ENCODE measurements at places on chromosomes 13 and 19.
A peak's percentile ranks its signal among the peaks of the same experiment; 100 is the strongest.

DNA sequence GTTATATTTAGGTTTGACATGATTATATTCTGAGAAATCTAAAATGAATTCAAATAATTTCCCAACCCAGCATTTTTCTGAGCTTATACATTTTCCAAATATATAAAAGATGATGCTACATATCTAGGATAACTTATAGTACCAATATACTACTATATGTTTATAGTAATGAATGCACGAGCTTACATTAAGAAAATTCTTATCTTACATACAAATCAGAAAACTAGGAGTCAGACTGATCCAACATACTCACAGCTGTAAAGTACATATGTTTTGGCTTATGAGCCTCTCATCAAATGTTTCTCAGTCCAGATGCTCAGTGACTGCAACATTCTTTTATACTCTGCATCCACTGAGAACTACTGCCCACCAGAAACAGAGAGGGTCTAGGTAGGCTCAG is 491.3 kb upstream of the KLF12 start:
- no peak for DNase-seq

DNA sequence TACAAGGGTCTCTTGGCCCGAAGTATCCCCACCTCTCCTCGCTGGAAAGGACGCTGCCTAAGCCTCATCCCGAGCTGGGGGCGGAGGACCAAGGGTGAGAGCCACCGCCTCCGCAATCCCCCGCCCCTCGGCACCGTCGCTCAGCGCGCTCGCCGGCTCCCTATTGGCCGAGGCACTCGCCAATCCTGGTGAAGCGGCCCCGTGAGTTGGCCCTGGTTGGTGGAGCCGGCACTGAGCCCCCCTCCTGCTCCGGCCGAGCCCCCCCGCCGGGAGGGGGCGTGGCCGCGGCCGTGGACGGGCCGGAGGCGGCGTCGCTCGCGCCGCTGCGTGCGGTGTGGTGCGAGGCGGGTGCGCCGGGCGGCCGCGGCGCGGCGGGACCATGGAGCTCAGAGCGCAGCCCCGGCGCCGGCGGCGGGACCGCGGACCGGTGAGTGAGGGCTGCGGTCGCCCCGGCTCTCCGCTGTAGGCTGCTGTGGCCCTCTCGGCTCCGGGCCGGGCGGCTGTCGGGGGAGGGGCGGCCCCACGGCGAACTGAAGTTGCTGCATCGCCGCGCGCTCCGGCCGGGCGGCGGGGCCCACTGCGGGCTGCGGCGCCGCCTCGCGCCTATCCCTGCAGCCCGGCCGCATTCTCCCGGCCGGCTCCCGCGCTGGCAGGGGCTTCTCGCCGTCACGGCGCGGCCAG is at the start of gene WASF3:
Gene WASF3 (plus strand): TSS at position 291 of the 681 bp plus-strand sequence. CDS start 84,588 bp downstream, outside the sequence.
- DNase-seq: peak; percentile 84

GRCh38 chr13:95301183-95301967 is at the start of gene ABCC4:
Gene ABCC4 (minus strand): TSS chr13:95301451. CDS start chr13:95301314, 137 bp downstream.
- DNase-seq: peak; percentile 42

DNA sequence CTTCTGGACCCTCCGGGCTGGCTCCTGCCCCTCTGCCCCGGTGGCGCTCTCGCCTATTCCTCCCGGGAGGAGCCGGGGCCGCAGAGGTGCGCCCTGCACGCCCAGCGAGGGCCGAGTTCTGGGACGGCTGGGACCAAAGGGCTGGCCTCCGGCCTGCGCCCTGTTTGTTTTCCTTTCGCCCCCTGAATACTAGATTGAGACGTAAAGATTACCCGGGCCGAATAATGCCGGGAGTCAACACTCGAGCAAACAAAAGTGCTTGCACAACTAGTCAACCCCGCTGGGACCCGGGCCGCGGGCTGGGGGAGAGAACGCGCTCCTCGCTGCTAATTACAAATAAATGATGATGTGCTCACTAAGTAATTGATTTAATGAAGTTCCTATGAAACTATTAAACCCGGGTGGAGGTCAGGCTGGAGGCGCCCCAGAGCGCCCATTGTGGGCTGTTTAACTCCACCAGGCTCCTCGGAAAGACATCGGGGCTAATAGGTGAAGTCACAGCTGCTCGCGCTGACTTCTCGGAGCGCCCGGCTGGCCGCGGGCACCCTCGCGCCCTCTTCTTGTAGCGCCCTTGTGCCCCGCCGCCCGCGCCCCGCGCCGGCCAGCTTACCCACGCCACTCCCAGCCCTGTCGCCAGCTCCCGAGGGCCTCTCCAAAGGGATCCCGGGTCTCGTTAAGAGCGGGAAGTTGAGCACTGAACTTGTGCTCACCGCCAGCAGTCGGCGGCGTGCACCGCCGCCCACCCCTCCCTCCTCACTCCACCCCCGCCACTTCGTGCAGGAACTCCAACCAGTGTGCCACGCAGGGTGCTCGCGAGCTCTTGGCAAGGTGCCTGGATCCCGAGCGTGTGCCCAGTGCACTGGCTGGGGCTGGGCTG is 14.9 kb downstream of the ZIC5 start:
- no peak for DNase-seq

- no peak for DNase-seq
Measured at GRCh38 chr13:34941436-34941834, 635 bp upstream of the NBEA start.

- DNase-seq: no peak
Measured at GRCh38 chr19:14517446-14517839, 754 bp downstream of the DNAJB1 start.

DNA sequence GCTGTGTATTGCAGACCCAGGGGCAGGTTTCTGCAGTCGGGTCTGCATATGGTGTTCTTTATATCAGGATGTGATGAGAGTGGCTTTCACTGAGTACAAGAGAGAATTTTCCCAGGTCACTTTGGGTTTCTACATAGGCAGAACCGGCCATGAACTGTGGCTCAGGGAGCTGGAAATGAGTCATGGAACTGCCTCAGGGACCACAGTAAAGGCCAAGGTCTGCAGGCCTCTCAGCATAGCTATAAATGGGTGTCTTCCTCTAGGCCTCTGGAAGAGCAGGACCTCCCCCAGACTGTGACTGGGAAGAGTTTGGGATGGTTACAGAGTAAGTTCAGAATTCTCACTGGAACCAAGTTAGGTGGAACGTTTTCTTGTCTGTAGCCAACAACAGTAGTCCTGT is 51.8 kb upstream of the ZNF681 start:
- DNase-seq: no peak

DNA sequence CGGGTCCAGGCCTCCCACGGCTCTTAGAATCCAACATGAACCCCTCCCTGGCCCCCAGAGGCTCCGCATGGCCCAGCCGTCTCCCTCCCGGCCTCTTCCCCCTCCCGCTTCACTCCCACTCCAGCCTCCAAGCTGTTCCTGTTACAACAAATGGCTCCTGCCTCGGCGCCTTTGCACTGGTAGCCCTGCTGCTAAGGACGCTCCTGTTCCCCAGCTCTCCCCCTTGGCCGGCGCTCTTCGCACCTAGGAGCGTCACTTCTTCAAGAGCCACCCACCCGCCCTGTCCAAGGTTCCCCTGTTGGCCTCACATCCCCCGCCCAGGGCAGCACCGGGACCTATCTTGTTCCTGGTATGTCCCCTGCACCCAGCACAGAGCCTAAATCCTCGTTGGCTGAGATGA is 9.4 kb downstream of the CCDC124 start:
- no peak for DNase-seq

DNA sequence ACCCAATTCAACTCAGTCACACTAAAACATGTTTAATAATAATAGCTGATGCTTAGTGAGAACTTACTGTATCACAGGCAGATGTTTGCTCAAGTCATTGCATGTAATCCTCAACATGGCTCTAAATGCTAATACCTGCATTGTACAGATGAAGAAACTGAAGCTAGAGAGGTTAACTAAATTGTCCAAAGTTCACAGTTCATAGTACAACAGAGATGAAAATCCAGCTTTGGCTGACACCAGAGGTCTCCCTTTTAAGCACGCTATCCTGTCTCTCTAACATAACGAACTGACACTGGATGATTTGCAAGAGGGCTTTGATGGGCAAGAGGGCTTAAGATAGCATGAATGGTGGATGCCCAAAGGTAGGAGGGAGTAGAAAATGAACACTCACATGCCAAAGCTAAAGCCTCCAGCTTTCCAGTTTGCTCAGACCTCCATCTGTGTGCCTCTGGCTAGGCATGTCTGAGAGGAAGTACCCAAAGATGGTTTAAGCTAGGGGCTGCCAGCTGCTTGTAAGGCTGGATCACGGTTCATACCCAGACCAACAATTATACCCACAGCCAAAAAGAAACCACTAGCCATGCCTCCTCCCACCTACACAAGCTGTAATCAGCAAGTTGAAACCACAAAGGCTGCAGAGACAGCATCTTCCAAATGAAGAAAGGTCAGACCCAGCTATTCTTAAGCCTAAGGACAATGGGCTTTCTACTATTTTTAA is 196.9 kb upstream of the UBL3 start:
- DNase-seq: no peak

DNA sequence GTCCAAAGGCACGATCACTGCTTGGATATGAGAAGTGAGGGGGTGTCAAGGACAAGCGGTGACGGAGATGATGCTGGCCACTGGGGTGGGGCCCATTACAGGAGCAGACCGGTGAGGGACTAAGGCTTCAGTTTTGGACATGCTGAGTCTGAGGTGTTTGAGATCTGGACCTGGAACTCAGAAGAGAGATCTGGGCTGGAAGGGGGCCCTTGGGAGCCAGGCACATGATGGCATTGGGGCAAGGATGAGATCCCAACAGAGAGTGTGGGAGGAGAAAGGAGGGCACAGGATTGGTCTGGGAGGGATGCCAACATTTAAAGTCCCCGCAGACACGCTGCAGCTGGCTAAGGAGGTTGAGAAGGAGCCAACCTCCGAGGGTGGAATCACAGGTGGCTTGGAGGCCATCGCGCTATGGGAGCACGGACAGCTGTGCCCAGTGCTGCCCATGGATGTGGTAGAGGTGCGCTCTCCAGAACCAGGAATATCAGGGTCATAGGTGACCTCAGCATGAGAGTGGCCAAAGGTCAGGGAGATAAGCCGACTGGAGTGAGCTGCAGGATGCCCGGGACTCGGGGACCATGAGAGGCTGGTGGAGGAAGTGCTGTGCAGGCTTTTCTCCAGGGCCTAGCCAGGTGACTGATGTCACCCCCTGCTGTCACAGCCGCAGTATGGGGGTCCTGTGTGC is 21.8 kb downstream of the DHRS12 start:
- DNase-seq: no peak

DNA sequence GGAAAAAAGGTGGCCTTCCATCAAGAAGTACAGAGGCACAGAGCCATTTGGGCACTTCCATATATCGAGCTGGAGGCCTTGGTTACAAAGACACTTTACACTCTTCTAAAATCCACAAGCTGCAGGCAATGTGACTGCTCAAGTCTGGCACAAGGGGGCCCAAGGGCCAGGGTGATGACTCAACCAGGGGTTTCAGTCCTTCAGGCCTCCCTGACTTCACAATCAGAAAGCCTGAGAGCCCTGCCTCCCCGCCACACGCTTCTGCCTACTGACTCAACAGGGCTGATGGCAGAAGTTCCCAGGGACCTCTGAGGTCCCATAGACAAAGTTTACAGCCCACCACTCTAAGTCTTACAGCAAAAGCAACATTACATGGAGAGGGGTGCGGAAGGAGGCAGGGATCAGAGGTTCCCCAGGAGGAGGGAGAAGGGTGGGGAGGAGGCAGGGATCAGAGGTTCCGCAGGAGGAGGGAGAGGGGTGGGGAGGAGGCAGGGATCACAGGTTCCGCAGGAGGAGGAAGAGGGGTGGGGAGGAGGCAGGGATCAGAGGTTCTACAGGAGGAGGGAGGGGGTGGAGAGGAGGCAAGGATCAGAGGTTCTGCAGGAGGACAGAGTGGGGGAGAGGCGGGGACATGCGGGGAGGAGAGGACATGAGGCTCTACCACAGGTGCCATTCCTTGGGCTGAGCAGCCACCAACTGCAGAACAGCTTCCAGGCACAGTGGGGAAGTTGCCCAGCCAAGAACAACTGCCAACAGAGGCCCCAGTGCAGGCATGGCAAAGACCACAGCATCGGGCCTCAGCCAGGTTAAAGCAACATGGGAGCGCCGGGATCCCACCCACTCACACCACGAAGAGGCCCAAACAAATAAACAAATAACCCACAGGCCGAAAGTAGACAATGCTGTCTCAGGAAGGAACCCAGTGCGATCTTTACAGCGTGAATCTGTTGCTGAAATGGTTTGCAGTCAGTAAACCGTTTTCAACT is 52.0 kb downstream of the SLC7A1 start:
- no peak for DNase-seq

GRCh38 chr13:29573190-29573589 is 22.3 kb downstream of the SLC7A1 start:
- DNase-seq: no peak

DNA sequence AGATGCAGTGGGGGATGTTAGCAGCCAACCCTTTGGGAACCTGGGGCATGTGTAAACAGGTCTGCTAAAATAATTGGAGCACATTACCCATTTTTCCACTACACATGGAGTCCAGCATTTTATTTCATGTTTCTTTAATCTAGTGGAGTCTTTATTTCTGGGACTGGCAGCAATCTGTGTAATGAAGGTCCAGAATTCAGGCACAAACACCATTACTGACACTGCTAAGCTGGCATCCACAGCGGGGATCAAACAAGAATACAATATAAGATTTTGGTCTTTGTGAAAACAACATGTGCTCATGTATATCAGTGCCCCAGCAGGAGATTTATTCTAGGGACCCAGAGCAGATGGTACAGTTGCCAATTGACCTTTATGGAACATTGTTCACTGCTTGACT is 1587.0 kb upstream of the PRR20A start:
- no peak for DNase-seq

DNA sequence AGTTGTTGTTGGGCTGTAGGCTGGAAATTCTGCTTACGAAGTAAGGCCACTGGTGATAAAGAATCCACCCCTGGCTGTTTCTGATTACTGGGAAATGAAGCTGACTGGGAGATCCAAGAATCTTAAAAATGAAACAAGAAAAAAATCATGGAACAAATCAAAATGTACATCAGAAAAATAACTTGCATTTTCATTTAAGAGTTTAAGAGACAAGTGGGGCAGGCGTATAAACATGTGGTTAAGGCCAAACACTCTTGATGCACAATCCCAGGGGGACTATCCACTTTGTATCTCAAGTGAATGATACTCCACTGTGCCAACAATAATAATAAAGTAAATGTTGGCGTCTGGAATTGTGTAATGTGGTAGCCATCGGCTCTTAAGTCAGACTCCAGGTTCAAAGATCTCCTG is 24.6 kb downstream of the ZMYM5 start:
- peak; percentile 82 for DNase-seq

DNA sequence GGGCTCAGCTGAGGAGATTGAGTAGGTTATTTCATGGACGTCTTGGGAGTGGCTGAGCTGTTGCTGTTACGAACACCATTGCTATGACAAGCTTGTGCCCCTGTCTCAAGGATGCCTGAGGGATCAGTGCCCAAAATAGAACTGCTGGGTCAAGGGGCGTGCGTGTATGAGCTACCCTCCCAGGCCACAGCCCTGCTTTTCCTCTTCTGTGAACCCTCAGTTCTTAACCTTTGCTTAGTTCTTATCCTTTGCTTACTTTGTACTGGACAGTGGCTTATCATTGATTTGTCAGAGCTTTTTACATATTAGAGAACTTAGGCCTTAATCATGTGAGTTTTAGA is 9.0 kb downstream of the ARHGAP45 start:
- DNase-seq: no peak
